ENCODE measurements at places on chromosomes 1 and 21.

GRCh38 chr1:56139836-56140235 is 439.5 kb downstream of the PLPP3 start:
- no peak for DNase-seq

- no peak for DNase-seq
These were observed 52.0 kb upstream of the SAMSN1 start for GRCh38 chr21:14598065-14598464.

- no peak for DNase-seq
These were observed 44.1 kb downstream of the CRB1 start for GRCh38 chr1:197312163-197312562.

DNA sequence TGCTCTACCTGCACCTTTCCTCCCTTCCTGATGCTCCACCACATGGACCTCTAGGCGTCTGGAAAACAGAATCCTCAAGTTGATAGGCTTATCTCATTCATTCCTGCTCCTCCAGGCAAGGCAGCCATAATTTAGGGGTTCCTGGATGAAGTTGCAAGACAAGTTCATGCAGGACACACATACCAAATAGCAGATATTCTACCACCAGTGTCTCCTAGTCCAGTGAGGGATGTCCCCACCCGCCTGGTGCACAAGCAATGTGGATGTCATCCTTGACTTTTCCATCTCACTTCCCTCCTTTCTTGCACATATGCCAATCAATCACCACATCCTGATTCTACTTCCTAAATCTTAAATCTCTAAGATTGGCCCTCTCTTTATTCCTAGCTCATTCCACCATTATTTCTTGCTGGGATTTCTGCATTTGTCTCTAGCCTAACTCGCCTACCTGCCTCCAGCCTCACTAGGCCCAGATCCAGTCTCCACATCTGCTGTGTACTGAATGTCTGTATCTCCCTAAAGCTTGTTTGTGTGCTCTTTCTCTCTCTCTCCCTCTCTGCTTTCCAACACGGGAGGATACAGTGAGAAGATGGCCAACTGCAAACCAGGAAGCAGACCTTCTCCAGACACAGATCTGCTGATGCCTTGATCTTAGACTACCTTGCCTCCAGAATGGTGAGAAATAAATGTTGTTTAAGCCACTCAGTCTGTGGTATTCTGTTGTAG is 40.5 kb downstream of the CD34 start:
- DNase-seq = no peak

- no peak for DNase-seq
These were observed 996 bp upstream of the C1orf159 start for GRCh38 chr1:1116701-1117468.

DNA sequence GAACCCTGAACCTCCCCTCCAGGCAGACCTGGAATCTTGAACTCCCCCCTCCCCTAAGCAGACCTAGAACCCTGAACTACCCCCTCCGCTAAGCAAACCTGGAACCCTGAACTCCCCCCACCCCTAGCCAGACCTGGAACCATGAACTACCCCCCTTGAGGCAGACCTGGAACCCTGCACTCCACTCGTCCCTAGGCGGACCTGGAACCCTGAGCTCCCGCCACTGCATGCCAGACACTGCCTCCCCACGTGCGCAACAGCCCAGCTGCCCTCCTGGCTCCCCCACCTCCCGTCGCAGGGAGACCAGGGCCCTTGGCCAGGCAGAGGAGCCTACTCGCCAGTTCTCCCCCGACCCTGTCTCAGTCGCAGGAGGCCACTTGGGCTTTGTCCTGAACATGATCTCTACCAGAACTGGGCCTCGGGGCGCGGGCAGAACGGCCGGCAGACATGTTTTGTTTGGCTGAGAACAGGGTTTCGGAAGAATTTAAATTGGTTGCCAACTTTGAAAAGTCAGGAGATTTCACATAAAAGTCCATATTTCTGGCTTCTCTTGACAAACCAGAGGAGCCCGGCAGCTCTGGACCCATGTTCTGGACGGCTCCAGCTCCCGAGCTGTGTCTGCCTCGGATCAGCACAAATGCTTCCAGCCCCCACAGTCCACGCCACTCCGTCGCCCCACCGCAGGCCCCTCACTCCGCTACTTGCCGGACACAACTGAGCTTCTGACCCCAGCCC is 9.2 kb upstream of the PLEKHG5 start:
- no peak for DNase-seq

- no peak for DNase-seq
These were observed 328.1 kb upstream of the LYPLAL1 start for GRCh38 chr1:218845589-218845988.

DNA sequence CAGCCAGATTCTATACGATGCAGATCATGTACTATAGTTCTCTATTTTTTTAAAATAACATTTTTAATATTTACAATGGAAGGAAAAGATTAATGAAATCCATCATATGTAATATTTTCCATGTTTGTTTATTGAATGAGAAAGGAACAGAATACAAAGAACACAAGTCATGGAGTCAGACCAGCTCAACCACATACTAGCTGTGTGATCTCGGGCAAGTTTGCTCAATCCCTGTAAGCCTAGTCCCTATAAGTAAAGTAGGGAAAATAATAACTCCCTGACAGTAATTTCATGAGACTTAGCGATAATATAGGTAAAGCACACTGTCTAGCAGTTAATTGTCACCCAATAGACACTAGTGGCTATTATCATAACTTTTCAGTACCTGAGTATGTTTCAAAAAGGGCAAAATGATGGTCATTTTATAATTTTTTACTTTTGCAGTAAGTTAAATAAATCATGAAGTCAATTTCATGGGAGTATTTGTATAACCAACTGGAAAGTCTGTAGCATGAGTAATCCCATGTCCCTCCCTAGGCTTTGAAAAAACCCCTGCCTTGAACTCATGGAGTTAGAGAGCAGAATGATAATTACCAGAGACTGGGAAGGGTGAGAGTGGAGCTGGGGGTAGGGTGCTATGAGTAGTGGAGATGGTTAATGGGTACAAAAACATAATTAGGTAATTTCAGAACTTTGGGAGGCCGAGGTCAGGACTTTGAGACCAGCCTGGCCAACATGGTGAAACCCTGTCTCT is 37.0 kb upstream of the EPS15 start:
- no peak for DNase-seq

GRCh38 chr1:208184966-208185654 is 59.1 kb downstream of the PLXNA2 start:
- DNase-seq = no peak

All from central memory CD8-positive, alpha-beta T cell (primary cell).